ENCODE measurements at places on chromosomes 12 and 14.

GRCh38 chr12:85489194-85489593, 209.2 kb downstream of the ALX1 start:
- no peak for DNase-seq

DNA sequence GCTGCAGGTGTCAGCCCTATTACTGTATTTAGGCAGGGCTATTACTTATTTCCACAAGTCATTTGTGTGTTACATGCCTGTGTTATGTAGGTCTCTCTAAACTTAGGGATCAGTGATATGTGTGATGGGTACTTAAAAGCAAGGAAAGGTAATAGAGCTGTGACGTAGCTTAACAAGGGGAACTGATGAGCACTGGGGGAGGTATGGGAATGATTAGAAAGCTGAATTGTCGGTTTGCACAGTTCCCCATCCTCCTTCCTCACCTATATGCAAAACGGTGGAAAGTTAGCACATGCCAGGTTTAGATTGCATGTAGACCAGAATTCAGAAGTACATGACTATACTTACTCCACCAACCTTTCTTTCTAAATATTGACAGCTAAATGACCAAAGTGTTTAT, 494.3 kb upstream of the GARIN6 start:
- no peak for DNase-seq

DNA sequence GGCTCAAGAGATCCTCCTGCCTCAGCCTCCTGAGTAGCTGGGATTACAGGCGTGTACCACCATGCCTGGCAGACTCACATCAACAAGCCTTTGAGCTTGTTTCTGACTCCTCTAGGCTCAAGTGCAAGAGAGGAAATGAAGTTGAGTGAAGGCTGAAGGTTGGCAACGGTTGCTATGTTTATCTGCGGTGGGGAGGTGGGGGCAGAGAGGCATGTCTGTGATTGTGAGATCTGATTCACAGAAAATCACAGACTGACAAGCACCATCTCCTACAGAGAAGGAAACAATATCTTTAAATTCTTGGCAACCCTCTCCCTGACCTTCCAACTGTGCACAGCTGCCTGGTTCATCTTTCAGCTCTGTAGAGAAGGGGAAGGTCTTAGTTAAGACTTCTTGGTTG, 22.1 kb upstream of the NINJ2 start:
- peak; percentile 87 for DNase-seq

DNA sequence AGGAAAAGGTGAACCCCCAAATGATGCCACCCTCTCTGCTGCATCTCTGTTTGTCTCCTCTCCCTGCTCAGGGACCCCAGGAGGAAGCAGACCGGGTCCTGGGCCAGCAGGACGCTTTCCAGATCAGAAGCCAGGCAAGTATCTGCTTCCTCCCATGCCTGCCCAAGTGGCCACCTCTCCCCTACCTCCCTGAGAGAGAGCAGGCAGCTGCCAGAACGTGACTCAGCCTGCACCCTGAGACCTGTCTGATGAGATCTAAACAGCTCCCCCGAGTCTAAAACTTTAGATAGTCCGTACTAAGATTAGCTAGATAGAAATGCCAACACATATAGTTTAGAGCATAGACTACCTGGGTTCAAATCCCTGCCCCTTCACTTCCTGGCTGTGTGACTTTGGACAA, 31.2 kb upstream of the OAS1 start:
- DNase-seq: no peak

DNA sequence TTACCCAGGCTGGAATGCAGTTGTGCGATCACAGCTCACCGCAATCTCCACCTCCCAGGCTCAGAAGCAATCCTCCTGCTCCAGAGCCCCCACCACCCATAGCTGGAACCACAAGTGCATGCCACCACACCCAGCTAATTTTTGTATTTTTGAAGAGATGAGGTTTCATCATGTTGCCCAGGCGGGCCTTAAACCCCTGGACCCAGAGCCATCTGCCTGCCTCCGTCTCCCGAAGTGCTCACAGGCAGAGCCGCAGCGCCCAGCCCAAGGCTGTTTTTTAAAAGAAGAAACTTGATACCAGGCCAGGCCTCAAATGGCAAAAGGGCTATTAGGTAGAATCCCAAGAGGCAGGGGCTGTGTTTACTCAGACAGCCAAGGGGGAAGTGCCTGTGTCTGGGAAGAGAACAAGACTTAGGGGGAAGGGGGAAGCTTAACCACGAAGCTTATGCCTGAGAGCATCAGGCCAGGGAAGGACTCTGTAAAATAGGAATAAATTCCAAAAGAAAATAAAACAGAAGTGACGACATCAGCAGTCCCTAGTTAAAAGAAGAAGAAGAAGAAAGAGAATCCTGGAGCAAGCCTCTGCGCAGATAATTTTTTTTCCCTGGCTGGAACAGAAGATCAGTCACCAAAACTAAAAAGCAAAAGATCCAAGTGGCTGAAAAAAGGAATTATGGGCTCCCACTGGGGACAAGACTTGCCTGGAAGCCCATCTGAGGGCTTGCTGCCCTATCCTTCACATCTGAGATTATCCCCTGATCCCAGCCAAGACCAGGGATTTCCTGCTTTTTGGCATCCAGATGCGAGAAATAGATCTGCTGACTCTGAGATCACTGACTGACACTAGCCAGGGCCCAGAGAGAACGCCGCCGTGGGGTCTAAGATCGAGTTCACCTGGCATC, 170.5 kb downstream of the NDUFA12 start:
- peak; percentile 73 for DNase-seq

DNA sequence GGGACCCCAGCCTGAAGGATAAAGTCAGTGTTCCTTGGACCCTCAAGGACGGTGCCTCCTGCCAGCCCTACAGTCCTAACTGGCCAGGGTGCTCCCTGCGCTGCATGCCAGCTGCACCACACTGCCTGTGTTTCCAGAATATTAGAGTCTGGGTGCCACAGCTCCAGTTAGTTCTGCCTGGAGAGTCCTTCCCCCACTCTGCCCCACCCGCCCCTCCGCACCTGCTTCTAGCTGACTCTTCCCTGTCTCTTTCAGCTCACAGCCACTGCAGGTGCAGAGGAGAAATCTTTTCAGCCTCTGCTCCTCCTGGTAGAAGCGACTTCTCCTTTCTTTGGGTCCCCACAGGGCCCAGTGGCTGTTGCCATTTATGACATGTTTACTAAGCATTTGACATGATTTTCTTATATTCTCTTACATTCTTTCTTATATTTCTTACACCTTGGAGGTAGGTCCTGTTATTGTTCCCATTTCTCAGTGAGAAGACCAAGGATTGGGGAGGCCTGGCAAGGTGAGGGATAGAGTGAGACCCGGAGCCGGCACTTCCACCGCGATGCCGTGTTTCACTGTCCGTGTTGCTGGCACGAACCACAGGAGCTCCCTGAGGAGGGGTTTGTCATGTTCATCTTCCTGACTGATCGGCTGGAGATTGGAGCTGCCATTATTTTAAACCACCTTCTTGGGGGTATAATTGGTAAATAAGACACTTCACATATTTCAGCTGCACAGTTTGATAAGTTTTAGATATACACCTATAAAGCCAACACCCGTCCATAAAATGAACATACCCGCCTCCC, 29.4 kb downstream of the SYNE3 start:
- no peak for DNase-seq

Measured in astrocyte of the spinal cord (primary cell).